ENCODE measurements at places on chromosomes 2 and 18. TPM values are rescaled to one million over a fixed set of nuclear protein-coding genes. Genes with fewer than 3 reads are reported as not detected.

DNA sequence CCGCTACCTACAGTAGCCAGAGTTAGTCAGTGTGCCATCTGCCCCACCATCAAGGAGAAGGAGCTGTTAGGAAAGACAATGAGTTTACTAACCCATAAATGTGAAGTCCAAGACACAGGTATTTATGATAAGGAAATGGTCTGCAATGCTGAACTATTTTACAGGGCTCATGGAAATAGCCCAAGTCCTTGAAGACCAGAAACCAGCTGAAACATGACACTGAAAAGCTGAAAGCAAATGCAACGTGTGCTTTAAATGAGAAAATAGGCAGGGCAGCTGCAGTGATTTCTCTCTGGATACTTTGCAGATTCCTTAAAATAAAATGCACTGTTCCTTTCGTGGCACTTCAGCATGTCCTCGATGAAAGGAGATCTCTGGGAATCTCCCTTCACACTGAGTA lies 256.4 kb upstream of the TCF4 start:
- DNase-seq = no peak

DNA sequence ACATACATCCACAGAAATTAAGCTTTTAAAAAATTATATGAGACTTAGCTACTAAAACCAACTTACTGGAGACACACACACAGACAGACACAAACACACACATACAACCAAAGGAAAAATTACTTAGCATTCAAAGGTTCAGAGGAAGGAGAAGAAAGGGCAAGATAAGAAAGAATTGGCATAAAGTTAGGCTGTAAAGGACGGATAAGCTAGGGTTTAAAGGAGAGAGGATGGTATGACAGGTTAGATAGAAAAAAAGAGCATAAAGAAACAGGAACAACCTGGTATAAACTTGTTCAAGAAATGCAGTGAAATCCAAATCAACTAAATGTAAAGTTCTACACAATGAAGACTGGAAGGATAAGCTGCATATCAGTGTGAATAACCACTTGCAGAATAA lies 73.4 kb downstream of the SLC66A3 start:
- no peak for DNase-seq

GRCh38 chr2:43763091-43763490 lies 10.7 kb upstream of the DYNC2LI1 start:
- no peak for DNase-seq

GRCh38 chr2:63497576-63497975 lies 90.7 kb downstream of the WDPCP start:
- DNase-seq = no peak

Gene DCDC2C
- under 0.01 TPM for total RNA-seq

Gene CNOT9
- 57.3 TPM for total RNA-seq

Gene OR6B2
- total RNA-seq = not detected
